Activated T-helper 1 cell treated with Interleukin-2 at 50 U/mL for 16 hours (primary cell): ENCODE measurements at places on chromosomes 7 and 10.

GRCh38 chr10:99125879-99126278 lies 109.8 kb downstream of the HPSE2 start:
- no peak for DNase-seq

DNA sequence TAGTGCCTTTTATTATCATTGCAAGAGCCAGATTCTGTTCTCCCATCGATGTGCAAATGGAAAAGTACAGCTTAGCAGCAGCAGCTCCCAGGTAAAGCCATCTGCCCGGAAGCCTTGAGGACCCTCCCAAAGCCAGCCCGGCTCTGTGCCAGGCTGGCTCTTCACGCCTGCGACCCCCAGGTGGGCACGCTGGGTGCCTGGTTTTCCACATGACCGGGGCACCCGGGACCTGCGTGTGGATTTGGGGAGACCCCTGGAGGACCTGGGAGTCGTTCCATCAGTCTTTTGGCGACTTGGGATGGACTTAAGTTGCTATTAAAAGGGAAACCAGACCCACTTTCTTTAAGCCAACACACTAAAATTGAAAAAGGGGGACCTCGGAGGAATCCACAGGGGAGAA lies 196.5 kb downstream of the ZNF438 start:
- DNase-seq: no peak

DNA sequence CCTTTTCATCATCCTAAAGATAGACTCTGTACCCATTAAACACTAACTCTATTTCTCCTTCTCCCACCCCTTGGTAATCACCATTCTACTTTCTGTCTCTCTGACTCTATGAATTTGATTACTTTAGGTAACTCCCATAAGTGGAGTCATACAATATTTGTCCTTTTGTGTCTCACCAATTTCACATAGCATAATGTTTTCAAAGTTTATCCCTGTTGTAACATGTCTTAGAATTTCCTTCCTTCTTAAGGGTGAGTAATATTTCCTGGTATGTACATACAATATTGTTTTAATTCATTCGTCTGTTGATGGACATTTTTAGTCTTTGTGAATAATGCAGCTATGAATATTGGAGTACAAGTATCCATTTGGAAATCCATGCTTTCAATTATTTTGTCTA lies 50.9 kb upstream of the CDCA7L start:
- DNase-seq: no peak

- DNase-seq: no peak
These were observed 83.1 kb downstream of the GRK5 start for GRCh38 chr10:119290301-119291048.

GRCh38 chr10:78973901-78974616 lies 94.7 kb upstream of the ZMIZ1 start:
- peak; percentile 22 for DNase-seq

- DNase-seq: no peak
These were observed 1.5 kb downstream of the IRF5 start for GRCh38 chr7:128939075-128939860.

DNA sequence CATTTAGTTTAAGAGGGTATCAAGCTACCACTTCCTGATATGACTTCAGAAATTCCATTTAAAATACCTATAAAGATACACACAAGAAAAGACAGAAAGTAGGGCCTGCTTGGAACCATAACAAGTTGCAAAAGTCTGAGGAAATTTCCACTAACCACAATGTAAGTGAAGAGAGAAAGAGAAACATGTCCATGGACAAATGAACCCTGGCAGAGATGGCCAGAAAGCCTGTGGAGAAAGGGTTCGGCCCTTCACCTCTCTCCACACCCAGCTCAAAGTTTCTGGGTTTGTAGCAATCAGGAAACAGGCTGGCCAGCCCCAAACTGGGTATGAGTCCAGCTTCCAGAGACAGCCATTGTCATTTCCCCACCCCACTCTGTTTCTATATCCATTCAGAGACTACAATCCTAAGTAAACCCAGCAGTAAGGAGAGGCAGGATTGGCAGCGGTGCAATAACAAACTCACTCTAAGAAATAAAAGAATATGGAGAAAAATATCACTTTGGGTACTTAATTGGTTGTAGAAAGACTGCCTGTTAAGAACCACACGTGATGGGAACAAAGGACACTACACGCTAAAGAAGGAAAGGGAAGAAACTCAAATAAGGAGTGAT lies 71.1 kb downstream of the STK17A start:
- DNase-seq: no peak

GRCh38 chr10:74437822-74438221 lies 286.8 kb downstream of the ADK start:
- DNase-seq: no peak

DNA sequence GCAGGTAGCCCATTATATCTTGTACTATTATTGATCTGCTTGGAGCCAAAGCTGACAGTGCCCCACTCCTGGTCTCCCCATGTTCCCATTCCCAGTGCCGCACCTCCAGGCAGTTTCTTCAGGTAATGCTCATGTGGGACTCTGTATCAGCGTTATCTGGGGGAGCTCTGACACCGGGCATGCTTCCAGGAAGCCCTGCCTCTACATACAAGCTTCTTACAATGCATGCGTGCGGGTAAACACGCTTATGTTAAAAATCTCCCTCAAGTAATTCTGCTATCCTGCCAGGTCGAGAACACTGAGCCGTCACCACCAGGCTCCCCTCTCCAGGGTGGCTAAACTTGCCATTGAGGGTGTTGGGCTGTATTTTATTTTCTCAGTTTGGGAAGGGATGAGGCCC lies 61.6 kb upstream of the LBX1 start:
- no peak for DNase-seq

DNA sequence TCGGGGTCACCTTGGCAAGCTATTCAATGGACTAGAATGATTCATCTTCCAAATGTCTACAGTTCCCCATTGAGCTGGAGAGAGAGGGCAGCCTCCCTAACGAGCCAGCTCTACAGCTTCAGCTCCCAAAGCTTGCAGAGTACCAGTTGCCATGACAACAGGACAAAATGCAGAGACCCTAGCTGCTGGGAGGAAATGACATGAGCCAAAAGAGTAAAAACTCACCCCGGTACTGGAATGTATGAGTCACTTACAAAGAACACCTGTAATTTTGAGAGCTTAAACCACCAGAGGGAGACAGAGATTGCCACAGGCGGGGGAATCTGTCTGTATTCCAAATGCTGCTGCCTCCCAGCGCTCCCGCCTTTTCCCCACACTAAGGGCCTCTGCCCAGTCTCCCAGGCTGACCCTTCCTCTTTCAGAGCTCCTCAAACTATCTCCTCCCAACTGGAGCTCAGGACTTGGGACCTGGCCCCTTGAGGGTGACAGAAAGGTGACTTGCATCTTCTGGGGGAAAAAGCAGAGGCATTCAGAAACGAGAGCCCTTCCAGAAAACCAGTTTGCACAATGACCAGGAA lies 95.5 kb downstream of the CUL2 start:
- peak; percentile 3 for DNase-seq

GRCh38 chr7:115838829-115839228 lies 191.7 kb downstream of the TFEC start:
- no peak for DNase-seq

DNA sequence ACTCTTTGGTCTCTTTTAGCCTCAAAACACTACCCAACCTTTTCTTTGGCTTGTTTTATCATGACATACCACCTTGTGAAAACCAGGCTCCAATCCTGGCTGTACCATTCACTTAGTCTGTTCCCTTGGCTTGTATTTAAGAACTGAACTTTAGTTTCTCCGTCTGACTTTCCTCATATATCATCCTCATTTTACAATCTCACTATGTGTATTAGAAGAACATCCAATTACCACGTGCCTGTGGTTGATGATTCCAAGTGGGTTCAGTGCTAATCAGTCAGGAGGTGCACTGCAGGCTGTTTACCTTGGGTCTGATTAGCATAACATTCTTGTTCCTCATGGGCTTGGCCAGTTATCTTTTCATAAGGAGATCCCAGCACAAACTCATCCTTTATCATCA lies 144.8 kb upstream of the KLF14 start:
- no peak for DNase-seq

- DNase-seq: no peak
These were observed 337.5 kb upstream of the CNTNAP2 start for GRCh38 chr7:145779140-145779539.

DNA sequence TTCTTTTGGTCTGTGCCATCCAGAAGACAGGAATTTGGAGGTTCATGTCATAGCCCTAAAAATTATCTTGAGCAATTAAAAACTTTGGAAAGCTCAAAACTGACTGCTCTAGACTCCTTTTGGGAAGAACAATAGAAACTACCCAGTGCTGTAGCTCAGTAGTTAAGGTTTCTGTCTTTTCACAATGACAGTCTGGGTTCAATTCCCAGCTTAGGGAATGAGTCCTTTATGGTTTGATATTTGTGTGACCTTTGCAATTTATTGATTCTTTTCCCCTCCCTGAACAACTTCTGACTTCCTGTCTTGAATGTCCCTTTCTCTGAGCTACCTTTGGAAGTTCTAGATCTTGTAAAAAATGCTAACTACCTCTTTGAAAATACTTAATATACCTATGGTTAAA lies 603.3 kb upstream of the IGFBP3 start:
- no peak for DNase-seq

DNA sequence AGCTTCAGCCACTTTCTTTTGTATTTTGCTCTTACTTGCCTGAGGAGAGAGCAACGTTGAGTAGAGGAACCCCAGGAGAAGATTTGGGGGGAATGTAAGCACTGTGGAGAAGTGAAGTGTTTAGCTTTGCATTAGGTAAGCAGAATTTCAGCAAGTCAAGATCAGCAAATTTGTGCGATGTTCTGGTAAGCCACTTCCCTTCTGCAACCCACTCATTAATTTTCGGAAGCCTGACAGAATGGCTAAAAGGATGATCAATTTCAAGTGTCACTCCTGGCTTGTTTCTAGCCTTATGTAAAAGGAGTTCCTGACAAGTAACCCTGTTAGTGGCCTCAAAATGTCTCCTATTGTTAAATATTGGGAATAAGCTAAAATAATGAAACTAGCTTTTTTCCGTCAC lies 48.5 kb upstream of the NXPH1 start:
- DNase-seq: no peak

GRCh38 chr7:132770055-132770454 lies 193.8 kb upstream of the PLXNA4 start:
- no peak for DNase-seq

GRCh38 chr10:92913973-92914372 lies 65.7 kb downstream of the EXOC6 start:
- DNase-seq: no peak

GRCh38 chr10:35563261-35563891 lies 41.8 kb upstream of the GJD4 start:
- DNase-seq: no peak

- no peak for DNase-seq
These were observed 8.7 kb downstream of the SLC18A2 start for GRCh38 chr10:117249493-117250093.

- DNase-seq: no peak
These were observed 97.0 kb downstream of the CDH23 start for GRCh38 chr10:71493741-71494140.
